Germinal center (tissue), 1 donor: ENCODE measurements at places on chromosomes 11 and 22.

GRCh38 chr11:116065986-116066385 is 561.8 kb upstream of the CADM1 start:
- DNase-seq = no peak

GRCh38 chr11:70233511-70233934 is 30.4 kb downstream of the FADD start:
- DNase-seq = no peak

GRCh38 chr22:42091455-42091782 is 847 bp upstream of the NDUFA6 start:
- no peak for DNase-seq

GRCh38 chr11:45553383-45553936 is 112.0 kb downstream of the CHST1 start:
- no peak for DNase-seq

- no peak for DNase-seq
Measured at GRCh38 chr11:1340111-1340510, 30.7 kb upstream of the TOLLIP start.

DNA sequence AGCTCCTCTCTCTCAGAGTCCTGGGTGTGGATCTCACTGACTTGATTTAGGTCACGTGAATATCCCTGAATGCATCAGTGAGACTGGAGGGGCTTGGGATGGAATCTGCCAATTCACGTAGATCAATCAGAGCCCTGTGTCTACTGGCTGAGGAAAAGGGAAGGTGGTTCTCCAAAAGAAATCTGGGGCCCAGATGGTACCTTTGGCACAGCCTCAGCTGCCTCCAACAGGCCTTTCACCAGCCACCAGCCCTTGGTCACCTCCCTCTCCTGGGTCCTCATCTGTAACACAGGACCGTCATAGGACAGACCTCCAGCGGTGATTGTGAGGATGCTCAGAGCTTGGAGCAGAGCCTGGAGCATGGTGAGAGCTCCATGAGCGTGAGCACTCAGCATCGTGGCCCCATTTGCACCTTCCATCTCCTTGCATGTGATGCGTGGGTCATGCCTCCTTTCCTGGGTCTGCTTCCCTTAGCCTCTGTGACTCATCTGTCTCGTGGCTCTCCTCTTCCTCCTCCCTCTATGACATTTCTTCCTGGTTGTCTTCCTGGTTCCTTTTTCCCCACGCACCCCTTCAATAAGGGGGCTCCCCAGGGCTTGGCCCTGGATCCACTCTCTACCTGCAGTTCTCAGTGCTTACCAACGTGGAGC is 7.5 kb upstream of the MIEF1 start:
- DNase-seq = no peak

- DNase-seq = no peak
Measured at GRCh38 chr11:69807106-69807815, 12.0 kb downstream of the FGF3 start.

DNA sequence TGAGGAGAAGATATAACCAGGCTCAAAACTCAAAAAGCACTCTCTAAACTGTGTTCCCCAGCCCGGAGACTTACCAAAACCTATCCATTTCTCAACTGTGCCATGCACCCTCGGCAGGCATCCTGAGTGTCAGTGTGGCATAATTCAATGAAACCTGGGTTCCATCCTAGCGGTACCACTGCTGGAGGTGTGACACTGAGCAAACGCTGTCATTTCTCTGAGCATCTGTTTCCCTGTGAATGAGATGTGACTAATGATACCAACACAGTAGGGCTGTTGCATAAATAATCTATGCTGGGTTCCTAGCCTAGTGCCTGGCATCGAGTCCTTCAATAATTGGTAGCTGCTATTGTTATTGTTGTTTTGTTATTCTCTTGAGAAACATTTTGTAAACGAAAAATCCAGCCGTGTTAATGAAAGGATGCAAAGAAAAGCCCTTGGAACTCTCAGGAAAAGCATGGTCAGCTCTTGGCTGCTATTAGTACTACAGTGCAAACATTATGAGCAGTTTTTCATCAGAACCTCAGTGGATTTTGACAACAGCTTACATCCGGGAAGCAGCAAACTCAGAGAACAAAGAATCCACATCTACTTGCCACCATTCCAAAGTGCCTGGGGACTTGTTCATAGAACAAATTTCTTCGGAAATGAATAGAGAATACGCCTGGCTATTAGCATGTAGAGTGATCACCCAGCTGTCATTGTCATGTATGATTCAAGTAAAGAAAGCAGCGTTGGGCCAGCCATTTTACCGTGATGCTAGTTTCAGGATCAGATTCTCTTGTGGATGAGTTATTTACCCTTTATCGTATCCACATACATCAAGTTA is 53.7 kb downstream of the TECTA start:
- no peak for DNase-seq

GRCh38 chr11:68345776-68346461 is 33.5 kb downstream of the LRP5 start:
- DNase-seq = no peak

GRCh38 chr22:48083502-48083901 is 1321.1 kb downstream of the TBC1D22A start:
- no peak for DNase-seq

DNA sequence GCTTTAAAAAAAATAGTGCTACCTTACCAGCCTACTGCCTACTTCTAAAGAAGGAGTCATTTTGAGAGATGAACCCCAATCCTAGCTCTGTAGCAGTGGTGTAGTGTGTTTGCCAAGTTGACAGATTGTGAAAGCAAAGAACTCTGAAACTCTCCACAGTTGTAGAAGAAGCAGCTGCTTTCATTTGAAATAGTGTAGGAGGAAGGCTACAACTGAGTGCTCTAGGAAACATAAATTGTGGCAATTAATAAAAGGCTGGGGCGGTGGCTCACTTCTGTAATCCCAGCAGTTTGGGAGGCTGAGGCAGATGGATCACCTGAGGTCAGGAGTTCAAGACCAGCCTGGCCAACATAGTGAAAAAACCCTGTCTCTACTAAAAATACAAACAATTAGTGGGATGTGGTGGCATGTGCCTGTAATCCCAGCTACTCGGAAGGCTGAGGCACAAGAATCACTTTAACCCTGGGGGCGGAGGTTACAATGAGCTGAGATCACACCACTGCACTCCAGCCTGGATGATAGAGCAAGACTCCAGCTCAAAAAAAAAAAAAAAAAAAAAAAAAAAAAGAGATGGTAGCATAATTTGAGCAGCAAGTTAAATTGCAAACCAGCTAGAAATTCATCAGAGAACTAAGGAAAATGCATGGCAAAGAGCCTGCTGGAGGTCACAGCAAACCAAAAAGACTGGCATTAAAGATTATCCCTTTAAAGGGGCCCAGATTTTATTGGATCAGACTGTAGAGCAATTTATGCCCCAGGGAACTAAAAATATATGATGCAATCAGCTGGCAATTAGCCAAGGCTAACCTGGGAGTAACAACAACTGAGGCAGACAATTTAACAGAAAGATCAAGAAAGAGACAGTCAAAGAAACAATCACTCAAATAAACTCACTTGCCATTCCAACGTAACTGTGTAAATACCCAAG is 112.6 kb downstream of the LUZP2 start:
- no peak for DNase-seq

GRCh38 chr11:131745405-131745804 is 375.0 kb downstream of the NTM start:
- no peak for DNase-seq

DNA sequence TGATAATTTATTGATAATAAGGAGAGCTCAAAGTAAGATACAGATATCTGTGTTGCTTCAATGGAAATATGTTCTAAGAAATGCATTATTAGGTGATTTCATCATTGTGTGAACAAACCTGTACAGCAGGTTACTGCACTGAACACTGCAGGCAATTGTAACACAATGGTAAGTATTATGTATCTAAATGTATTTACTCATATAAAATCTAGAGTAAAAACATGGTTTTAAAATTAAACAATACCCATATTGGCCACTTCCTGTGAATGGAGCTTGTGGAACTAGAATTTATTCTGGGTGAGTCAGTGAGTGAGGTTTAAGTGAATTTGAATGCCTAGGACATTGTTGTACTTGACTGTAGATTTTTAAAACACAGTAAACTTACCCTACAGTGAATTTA is 722.9 kb upstream of the RAG2 start:
- DNase-seq = no peak

DNA sequence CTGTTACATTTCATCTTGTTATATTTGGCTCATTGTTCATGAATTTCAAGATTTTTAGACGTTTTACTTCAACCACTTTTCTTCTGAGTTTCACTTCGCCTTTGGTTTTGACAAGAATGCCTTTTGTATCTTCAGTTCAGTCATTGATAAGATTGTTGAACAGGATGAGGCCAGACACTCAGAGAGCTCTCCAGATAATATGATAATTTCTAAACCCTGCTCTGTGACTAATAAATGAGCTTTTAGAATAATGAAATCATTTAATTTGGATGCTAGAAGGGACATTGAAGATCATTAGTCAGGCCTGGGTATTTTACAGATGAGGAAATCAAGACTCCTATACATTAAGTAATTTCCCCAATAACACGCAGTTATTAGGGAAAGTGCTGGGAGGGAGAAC is 37.2 kb upstream of the GRAMD1B start:
- no peak for DNase-seq

- no peak for DNase-seq
Measured at GRCh38 chr22:25182131-25183110, 17.2 kb upstream of the CRYBB3 start.

DNA sequence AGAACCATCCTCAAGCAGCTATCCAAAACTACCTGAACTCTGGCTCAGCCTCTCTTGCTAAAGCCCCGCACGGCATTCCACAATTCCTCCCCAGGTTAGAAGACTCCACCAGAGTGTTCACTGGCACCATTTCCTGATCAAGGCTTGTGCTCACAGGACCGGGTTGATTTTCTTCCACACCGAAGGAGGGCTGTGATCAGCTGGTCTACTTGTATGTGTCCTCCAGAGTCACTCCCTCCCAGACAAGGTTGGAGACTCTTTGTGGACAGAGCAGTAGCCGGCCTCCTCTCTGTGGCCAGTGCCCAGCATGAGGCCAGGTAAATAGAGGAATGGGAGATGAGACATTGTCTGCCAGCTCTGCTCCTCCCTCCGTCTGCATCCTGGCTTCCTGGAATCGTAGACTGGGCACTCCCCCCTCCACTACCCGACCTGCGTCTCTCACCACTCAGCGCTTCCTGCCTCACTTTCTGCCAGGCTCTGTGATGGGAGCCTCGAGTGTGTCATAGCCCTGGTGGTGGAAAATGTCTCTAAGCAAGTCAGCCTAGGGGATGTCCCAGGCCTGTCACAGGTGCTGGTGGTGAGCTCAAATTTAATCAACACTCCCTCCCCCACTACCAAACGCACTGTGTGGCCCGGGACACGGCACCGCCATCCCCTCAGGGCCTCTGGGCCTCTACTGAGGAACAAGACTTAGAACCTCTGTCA is 12.5 kb upstream of the TMPRSS6 start:
- peak; percentile 83 for DNase-seq

DNA sequence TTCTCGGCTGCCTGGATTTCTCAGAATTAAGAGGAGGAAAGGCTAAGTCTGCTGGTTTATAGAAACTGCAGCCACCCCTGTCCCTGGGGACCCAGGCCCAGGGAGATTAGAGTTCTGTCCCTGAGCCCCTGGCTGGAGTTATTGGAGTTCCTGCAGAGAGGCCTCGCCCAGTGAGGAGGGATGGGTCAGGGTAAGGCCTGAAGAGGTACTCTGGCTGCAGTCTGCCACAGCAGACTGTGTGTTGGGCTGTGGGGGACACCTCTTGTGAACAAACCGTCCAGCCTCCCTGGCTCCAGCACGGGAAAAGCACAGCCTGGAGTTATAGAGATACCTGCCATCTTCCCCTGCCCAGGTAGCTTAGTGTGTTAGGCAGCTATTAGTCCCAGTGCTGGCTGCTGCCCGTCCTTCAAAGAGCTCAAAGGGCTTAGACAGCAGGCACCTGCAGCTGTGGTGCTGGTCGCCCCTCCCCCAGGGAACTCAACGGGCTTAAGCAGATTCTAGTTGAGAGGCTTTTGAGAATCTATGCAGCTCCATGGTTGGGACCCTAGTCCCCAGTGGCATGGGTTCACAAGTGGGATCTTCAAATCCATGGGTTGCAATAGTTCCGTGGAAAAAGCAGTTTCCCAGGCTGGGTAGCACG is 36.6 kb upstream of the MUC15 start:
- no peak for DNase-seq

DNA sequence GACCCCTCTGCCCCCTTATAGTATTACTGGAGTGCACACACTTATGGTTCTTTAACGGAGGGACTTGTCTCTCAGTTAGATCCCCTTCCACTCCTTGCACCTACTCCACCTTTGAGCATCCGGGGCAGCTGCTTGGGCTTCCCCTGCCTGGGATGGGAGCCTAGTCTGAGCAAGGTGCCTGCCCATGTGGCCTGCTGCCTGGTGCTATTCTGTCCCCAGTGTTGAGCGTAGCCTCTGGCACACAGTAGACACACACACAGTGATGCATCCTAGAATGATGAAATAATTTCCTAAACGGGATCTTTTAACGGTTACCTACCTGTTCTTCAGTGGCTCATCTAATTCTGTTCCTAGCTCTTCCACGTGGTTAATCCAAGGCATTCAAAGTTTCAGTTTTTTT is 22.4 kb downstream of the PPFIA1 start:
- DNase-seq = no peak

DNA sequence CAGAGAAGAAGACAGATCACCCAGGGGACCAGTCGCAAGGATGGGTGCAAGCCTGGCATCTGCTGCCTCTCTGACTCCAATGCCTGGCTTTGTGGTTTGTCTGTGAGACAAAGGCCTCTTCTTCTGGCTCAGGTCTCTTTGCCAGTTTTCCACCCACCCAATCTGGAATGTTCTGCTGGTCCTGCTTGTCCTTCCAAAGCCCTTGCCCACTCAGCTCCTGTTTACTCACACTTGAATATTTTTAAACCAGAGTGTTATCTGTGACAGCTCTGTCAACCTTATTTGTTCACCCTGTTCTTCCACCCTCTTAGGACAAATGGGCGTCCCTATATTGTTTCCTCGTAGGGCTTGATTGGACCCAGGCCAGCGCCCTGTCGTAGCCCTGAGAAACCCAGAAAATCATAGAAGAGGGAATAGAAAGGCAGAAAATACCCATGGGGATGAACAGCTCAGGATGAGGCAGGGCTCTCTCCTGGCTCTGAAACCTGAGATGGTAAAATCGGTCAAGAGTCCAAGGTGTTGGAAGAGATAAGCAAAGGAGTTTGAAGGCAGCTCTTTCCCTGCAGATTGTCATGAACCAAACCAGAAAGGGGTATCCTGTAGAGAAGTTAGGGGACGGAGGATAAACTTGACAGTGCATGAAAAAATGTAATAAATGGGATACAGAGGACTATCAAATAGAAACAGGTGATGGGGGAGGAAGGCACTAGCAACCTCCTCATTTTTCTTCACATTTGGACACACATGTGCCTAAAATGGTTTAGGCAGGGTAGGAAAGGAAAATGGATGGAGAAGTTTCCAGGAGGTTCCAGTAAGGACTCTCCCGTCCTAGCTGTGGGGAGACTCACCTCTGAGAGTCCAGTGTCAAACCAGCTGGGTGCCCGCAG is 651 bp downstream of the CRYAB start:
- DNase-seq = no peak

- no peak for DNase-seq
Measured at GRCh38 chr22:49011379-49011768, 816.3 kb downstream of the BRD1 start.
